ENCODE measurements at places on chromosomes 13 and 19.

GRCh38 chr13:74575729-74576125, 441.5 kb upstream of the KLF12 start:
- DNase-seq: peak; percentile 11

DNA sequence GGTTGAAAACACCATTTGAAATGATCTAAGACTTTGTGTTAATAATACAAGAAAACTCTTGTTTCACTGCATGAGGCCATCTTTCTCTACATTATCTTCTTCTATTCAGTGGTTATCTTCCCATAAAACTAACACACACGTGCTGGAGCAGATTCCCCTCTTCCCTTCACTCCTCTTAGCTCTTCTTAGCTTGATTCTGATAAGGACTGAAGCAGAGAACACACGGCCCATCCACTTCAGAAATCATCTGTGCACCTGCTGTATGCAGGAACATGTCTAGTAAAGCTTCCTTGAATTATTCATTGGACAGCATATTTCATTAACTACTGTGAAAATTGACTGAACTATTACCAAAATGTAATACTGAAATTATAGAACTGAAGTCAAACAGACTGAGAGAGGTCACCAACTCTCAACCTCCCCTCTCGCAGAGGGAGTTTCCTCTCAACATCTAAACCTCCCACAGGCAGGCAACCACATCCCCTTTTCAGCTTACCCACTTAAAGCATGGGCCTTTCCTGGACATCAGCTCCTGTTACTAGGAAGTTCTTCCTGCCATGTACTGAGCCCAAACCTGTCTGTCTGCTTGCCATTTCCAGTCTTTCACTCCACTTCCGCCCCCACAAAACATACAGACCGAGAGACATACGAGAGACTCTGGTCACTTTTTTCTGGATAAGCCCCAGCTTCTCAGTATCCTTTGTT, 113.9 kb downstream of the CRYL1 start:
- DNase-seq: no peak

DNA sequence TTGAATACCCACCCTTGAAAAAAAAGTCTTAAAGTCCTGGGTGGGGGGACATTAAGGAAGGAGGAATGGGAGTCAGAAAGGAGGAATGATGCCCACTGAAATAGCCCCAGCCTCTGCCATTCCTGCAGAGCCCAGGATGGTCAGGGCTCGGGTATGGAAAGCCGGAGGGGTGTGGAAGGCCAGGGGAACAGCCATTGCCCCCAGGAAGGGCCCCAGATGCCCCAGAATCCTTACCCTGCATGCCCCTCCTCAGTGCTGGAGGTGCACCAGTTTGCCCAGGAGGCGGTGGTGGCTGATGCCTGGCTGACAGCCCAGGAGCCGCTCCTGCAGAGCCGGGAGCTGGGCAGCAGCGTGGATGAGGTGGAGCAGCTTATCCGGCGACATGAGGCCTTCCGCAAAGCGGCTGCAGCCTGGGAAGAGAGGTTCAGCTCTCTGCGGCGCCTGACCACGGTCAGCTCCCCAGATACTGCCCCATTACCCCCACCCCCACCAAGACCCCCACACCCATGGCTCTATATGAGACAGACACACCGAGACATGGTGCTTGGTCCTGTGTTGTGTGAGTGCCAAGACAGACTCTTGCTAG, 10.7 kb upstream of the SHKBP1 start:
- DNase-seq: no peak

DNA sequence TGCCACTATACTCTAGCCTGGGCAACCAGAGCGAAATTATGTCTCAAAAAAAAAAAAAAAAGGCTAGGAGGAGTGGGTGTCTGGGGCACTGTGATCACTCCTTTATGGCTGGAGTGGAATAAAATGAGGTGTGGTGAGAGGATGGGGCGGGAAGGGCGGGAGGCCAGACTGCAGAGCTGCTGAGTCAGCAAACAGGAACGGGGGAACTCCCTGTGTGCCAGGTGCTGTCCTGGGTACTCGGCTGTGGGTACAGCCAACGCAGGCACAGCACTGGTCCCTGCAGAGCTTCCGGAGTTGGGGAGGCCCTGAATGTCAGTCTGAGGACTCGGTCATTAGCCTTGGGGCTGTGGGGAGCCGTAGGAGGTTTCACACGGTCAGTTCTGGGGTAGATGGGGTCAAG, 5.7 kb downstream of the PRPF31 start:
- no peak for DNase-seq

GRCh38 chr19:10044390-10044789, 31.1 kb downstream of the RDH8 start:
- no peak for DNase-seq

GRCh38 chr19:34787059-34787824, 14.2 kb upstream of the ZNF599 start:
- no peak for DNase-seq

- DNase-seq: no peak
These were observed 17.9 kb upstream of the EPHX3 start for GRCh38 chr19:15249972-15250639.

GRCh38 chr19:7831452-7831851, 1.4 kb downstream of the EVI5L start:
- DNase-seq: no peak

DNA sequence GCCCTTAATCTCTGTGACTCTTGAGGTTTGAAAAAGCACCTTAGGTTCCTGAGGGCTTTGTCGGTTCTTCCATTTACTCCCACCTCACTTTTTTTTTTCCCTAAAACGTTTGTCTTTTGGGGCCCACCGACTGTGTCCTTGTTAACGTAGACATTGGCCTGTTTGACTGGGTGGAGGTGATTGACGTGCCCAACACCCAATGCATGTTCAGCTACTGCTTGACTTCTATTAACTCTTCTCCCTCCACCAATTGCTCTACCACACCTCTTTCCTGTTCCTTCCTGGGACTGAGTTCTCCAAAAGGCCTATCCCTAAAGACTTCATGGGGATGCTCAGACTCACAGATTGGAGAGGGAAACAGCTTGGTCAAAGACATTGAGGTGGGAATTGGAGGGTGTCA, 17.3 kb downstream of the CKM start:
- no peak for DNase-seq

DNA sequence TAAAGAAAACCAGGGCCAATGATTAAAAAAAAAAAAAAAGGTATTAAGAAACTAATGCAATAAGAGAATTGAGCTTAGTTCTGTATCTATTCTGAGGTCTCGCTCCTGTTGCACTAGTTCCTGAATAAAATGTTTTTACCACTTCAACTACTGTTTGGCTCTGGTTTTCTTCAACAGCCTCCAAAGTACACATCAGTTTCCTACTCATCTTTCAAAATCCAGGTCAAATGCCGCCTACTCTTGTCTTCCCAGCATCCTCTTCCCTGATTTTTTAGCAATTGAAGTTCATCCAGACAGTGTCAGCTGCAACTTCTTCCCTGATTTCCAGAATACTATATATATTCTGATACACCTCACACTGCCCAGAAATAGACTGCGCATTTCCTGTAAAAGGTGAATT, 1.4 kb upstream of the RCBTB1 start:
- no peak for DNase-seq

DNA sequence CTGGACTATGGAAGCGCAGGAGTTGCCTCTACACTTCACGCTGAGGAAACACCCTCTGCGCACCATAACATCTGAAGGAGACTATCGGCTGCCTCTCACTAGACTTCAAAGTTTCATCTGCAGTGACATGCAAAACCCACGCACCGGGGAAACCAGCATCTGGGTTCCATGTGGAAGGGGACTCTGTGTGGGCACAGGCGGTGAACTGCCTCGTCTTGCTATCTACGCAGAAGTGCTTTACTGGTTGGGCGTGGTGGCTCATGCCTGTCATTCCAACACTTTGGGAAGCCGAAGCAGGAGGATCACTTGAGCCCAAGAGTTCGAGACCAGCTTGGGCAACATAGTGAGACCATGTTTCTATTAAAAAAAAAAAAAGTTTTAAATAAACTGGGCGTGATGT, 116.4 kb downstream of the STK24 start:
- DNase-seq: no peak
